Kidney (tissue), 22 donors: ENCODE measurements at places on chromosomes 1 and 21.

GRCh38 chr1:25549273-25550154 lies 6.1 kb downstream of the LDLRAP1 start:
- no peak for DNase-seq

DNA sequence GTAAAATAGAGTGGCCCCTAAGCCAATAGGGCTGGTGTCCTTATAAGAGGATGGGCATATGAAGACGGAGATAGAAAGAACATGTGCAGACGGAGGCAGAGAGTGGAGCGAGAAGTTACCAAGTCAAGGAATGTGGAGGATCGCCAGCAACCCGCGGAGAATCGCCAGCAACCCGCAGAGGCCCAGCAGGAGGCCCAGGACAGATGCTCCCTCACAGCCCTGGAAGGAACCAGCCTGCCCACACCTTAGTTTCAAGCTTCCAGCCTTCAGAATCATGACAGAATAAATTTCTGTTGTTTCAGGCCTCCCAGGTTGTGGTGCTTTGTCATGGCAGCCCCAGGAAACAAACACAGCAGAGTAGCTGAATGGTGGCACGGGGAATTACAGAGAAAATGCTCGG lies 9.6 kb downstream of the CLDN14 start:
- no peak for DNase-seq

- DNase-seq, result peak; percentile 38
Observed at GRCh38 chr1:111516005-111516535, 12.6 kb upstream of the ADORA3 start.

GRCh38 chr1:17531682-17532487 lies 7.6 kb upstream of the ARHGEF10L start:
- no peak for DNase-seq

DNA sequence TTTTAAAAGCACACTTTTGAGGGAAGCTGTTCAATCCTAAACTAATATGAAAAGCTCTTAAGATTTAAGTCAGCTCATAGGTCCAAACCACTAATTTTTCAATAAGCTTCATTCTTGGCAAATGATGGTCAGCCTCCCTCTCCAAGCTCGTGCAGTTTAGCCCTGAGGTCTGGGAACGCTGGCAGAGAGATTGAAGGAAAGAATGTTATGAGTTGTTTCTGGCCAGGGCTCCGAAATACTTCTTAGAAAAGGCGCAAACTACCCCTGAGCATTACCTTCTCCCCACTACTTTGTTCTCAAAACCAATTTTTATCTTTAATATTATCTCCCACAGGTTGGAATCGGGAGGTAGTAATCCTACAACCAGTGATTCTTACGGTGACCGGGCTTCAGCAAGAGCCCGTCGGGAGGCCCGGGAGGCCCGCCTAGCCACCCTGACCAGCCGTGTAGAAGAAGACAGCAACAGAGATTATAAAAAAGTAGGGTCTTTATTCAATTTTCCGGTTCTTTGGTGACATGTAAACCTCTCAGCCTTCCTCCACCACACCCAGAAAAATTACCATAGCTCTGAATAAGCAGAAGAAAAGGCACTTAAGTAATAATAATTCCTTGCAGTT lies 147.7 kb downstream of the SYT2 start:
- no peak for DNase-seq

- DNase-seq, result no peak
Observed at GRCh38 chr1:4171480-4172450, 271.7 kb upstream of the C1orf174 start.

GRCh38 chr1:164519426-164519825 lies 39.6 kb upstream of the PBX1 start:
- no peak for DNase-seq

DNA sequence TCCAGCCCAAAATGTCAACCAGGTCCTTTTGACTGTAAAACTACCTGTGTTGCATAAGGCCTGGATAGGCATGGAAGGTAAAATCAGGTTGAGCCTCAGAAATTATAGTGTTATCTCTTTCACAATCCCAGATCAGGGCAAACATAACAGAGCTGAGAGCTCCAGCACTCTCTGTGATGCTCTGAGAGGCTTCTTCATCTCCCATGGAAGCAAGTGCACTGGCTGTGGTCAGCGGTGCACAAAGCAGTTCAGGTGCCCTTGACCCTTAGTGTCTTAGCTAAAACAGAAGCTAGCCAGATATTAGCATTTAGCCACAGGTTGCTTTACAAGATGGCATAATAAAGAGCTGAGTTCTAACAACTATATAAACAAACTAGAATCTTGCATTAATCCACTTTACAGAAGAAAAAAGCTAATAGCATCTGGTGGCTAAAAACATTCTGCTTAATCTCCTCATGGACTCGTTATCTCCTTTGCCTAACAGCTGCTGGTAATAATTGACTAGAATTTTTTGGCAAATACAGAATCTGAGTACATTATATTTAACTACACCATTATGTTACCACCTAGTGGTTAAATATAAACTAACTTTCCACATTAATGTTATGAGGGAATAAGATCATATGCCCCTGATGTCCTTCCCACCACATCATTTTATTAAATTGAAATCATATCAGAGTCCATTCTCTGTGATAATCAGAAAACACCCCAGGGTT lies 25.6 kb upstream of the POGK start:
- no peak for DNase-seq

DNA sequence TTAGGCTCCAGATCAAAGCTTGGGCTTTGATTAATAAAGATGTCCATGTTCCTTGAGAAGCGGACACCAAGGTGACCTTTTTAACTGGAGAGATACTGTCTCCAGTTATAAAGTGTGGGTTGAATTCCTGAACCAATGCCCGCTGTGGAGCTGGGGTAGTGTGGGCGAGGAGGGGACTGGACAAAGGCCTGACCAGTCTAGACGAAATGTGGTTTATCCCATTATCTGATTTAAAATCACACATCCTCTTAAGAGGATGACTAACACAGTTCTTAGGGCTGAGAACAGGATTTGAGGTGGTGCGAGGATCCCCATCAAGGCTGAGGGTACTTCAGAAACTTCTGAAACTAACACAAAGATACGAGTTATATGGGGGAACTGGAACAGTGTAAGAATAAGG lies 84.5 kb upstream of the GCLM start:
- no peak for DNase-seq

DNA sequence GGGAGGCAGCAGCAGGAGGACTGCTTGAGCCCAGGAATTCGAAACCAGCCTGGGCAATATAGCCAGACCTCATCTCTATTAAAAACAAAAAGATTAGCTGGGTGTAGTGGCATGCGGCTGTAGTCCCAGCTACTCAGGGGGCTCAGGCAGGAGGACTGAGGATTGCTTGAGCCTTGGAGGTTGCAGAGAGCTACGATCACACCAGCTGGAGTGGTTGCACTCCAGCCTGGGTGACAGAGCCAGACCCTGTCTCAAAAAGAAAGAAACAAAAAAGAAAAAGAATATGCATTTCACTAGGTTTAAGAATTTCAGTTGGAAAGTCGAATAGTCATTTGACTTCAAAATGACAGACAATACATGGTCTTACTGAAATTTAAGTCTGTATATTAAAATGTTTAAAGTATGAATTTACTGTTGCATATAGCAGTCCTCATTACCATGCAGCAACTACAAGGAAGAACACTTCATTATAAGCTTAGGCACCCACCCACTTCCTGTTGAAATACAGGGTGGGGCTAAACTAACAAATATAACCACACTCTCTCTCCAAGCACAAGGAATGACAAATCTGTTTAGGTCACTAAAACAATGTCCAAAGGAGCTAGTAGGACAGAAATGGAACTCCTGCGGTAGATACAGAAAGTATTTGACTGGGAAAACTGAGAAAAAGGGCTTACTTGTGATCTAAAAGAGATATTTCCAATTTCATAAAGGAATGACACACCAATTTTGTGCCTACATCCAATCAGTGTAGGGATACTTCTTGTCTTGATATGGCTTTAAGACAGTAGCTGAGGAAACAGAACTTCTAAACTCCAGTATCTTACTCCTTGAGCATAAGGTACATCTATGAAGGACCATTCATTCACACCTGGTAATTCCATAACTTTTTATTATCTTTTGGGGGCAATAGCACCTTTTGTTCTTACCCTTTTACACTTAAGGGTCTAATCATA lies 44.1 kb downstream of the GPR3 start:
- no peak for DNase-seq

DNA sequence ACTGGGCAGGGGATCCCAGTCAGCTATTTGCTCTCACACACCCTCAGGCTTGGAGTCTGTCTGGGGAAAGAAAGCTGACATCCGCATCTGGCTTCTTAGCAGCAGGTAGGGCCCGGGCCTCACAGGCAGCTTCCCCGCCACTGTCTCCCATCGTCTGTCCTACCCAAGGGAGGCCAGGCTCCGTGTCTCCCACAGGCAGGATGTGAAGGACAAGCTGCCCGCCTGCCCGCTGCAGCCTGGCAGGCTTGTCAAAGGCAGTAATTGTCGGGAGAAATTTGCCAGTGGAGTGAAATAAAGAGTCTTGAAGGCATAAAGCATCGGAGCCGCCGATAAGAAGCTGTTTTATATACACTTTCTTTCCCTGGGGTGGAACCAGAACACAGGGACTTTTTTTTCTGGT lies 44.0 kb upstream of the DISP3 start:
- no peak for DNase-seq
